ENCODE measurements at places on chromosomes 16 and 17.
A peak's percentile ranks its signal among the peaks of the same experiment; 100 is the strongest.

DNA sequence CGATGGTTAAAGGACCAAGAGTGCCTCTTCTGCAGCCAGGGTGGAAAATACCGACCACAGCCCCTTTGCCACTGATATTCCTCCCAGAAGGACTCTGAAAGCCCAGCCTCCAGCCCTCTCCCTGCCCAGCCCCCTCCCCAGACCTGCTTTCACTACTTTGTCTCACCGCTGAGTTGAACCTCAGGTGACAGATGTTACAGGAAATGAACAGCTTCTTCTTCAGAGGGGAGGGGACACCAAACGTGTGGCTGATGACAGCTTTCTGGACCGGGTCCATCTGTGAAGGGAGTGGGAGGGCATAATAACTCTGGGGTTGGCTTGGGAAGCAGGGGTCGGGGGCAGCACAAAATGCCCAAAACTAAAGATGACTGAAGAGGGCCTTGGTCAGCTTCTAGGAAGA is 14.2 kb downstream of the NKIRAS2 start:
- DNase-seq, result no peak

DNA sequence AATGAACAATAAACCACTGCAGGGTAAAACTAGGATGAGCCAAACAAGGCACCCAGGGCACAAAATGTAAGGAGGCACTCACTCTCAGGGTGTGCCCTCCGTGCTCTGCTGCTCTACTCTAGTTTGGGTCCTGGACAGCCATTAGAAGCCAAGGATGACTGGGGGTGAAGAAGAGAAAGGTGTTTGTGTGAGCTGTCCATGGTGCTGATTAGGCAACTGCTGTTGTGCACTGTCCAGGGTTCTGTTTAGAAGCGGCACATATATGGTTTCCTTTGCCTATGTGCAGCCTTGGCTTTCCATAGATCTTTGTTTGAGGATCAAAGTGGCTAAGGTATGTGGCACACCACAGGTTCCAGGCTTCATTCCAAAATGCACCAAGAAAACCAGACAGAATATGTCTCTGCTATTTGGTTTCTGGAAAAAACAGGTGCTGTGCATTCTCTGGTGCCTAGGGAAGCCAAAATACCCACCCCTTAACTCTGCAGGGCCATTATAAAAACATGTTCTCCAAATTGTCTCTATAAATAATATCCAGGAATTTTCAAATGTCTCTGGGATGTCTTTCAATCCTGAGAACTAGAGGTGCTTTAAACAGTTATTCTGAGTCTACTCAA is 123.5 kb downstream of the CBLN1 start:
- peak; percentile 48 for DNase-seq

GRCh38 chr17:49727380-49727779 is 19.6 kb upstream of the SLC35B1 start:
- no peak for DNase-seq

DNA sequence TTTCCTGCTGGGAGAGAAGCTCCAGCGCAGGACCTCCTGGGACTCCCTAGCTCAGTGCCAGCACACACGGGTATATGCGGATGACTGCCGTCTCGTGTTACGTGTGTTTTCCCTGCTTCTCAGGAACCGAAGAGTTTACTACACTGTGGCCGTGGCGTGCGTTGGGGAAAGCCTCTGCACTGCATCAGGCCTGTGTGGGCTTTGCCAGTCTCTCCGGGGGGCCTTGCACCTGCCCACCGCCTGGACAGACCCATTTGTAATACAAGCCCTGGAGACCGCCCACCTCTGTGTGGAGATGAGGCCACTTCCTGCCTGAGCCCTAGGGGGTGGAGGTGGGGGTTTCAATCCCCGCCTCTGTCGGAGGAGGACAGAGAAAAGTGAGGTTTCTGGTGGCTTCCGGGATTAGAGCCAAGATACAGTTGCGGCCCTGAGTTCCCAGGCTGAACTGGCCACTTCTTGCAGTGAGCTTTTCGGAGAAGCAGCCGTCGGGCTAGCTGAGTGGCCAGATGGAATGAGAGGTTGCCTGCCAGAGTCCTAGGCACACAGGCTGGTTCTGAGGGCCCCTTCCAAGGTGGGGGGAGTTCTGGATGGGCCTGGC is 43.4 kb upstream of the GSE1 start:
- no peak for DNase-seq

GRCh38 chr16:88491560-88492310 is 38.7 kb downstream of the ZFPM1 start:
- no peak for DNase-seq

GRCh38 chr17:76644995-76645394 is 1.4 kb upstream of the ST6GALNAC1 start:
- no peak for DNase-seq

DNA sequence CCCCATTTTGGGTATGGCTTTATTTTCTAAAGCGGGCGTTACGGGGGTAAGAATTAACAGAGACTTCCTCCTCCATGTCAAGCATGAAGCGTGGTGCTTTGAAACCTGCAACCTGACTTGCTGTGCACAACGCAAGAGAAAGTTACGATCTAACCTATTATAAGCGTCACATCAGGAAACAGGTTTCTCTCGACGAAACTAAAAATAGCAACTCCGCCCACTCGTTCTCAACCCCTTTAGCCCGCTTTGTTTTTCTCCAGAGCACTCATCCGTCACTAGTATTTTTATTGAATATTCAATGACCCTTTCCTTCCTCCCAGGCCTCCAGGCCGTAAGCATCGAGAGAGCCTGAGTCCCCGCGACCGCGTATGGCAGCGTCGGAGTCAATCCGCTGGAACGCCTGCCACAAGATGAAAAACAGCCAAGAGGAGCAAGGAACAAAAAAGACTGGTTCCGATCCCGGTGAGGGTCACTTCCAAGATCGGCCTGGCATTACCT is 555 bp downstream of the NUP88 start:
- DNase-seq, result peak; percentile 57

GRCh38 chr17:17137731-17138585 is 68.2 kb downstream of the PLD6 start:
- no peak for DNase-seq

DNA sequence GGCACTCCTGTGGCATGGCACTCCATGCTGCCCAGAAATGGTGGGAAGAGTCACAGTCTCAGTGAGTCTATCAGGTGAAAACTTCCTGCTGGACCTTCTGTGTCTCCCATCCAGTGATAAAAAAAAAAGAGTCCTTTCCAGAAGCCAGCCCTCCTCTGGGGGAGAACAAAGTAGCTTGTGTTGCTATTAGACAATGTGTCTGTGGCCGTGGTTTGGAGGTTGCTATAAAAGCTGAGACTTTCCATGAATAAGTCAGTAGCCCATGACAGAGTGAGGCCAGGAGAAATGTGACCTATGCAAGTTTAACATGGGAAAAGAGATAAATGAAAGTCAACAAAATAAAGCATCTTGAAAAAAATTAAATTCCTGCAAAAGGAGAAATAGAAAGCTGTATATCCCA is 250.7 kb upstream of the MON1B start:
- no peak for DNase-seq

DNA sequence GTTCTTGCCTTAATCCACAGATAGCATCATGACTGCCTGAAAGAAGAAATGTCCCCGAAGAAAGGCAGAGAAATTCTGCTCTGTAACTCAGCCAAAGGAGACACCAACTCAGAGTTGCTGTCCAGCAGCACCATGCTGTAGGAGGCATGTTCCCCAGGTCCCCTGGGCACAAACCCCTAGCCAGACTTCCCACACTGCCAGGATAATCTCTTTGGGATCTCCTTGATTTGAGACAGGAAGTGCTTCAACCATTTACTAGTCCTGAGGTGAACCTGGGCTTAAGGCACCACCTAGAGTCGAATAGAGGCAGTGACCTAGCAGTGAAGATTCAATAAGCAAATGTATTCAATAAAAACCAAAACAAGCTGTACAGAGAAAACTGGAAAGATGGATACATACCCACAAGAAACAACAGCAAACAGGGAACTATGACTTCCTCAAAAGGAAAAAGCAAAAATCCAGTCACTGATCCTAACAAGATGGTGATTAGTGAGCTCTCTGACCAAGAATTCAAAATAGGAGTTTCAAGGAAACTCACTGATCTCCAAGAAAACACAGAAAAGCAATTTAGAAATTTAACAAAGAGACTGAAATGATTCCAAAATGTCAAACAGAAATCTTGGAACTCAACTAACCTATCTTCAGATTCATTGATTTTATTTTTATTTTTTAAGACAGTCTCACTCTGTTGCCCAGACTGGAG is 5.7 kb downstream of the OR4D2 start:
- peak; percentile 20 for DNase-seq

DNA sequence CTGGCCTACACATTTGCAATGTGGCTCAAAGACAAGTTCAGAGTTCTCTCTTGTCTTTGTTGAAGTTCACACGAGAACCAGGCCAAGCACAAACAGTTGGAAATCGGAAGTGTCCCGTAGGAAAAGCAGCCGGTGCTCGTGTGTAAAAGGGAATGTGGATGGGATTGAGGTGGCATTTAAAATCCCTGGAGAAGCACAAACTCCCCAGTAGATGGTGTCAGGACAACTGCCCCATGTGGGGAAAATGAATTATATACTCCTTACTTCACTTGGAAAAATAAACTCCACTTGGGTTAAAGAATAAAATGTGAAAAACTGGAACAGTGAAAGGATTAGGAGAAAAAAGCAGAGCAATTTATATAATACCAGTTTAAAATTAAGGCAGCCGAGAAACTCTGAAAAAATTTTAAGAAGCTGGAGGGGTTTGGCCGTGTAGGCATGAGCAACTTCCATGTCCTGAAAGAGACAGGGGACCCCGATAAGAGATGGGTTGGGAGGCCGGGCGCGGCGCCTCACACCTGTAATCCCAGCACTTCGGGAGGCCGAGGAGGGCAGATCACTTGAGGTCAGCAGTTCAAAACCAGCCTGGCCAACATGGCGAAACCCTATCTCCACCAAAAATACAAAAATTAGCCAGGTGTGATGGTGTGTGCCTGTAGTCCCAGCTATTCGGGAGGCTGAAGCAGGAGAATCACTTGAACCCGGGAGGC is 28.1 kb downstream of the CBFA2T3 start:
- no peak for DNase-seq

DNA sequence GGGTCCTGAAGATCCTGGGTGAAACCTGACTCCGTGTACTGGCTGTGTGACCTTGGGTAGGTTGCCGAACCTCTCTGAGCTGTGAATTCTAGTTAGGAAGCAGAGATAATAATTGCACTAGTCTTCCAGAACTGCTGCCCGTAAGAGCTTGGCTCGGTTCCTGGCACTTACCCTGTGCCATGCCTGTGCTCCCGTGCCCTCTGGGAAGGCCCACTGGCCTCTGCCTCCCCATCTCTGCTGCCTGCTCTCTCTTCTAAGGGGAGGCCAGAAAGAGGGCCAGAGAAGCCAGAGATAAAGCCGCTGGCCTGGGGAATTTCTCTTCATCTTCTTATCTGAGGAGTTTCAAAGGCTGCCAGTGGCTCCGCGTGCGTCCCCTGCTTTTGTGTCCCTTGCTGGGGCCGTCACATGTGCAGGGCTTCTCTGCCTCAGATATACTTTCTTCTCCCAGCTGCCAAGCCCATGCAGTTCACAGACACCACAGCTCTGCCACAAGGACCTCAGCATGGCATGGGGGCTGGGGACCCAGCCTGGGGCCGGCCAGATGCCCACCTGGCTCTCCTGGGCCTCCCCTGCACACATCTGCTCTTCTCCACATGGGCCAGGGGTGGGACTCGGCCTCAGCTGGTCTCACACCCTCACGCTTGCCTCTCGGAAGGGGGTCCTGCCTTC is 145.2 kb downstream of the SDK2 start:
- DNase-seq, result no peak

DNA sequence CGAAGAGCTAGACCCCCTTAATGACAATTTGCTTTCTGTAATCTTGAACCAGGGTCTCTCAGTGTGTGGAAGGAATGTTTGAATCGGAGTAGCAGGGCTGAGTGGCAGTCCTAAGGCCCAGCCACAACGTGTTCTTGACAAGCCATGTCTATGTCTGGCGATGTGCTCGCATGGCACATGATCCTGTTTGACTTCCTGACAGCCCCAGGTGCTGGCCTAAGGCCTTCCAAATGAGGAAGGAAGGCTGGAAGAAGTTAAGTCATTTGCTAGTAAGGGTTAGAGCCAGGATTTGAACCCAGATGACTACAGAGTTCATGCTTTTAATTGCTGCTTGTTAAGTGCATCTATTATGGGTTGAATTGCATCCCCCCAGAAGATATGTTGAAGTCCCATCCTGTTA is 486.7 kb downstream of the MAF start:
- no peak for DNase-seq

DNA sequence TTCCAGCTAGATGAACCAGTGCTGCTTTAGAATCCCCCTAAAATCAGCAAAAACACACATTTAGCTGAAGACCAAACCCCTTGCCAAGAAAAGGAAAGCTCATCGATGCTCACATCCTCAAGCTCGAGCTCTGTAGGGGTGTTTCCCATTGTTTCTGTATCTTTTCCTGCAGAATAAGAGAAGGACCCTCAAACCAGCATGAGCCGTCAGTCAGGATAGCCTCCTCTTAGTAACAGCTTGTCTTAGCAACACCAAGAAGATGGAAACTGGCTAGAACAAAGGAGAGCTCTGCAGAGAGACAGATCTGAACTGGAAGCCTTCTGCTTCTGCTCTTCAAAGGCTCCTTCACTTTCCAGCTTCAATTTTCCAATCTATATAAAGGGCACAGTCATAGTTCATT is 32.0 kb downstream of the VAT1L start:
- DNase-seq, result no peak
